ENCODE measurements at places on chromosomes 12 and 14.

DNA sequence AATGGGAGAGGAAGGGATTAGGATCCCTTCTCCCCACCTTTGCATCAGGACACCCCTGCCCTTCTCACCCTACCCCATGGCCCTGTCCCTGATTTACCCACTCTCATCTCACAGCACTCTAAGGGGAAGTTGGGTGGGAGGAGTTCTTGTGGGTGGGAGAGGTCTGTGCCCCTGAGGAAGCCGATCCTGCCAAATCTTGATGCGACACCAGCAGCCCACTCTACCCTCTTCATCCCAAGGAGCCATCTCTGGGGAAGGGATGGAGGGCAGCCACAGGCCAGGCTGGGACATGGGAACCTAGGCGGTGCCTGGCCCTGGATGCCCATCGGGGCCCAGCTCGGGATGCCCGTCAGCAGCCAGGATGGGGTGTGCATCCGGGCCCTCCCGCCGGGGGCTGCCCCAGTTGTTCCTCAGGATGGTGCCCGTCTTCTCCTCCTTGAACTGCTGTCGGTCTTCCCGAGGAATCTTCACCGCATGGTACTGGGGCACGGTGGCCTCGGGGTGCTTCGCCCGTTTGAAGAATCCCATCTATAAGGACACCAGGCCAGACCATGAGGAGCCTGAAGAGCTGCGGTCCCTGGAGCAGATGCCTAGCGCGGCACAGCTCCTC lies 22.8 kb downstream of the ITGA7 start:
- DNase-seq = no peak

DNA sequence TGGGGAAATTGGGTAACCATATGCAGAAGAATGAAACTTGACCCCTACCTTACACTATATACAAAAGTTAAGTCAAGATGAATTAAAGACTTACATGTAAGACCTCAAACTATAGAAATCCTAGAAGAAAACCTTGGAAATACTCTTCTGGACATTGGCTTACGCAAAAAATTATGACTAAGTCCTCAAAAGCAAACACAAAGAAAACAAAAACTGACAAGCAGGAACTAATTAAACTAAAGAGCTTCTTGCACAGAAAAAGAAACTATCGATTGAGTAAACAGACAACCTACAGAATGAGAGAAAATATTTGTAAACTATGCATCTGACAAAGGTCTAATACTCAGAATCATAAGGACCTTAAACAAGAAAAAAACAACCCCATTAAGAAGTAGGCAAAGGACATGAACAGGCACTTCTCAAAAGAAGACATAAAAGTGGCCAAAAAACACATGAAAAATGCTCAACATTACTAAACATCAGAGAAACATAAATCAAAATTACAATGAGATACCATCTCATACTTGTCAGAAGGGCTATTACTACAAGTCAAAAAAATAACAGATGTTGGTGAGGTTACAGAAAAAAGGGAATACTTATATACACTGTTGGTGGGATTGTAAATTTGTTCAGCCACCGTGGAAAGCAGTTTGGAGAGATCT lies 37.0 kb upstream of the CFAP54 start:
- no peak for DNase-seq

GRCh38 chr12:99261256-99261655 lies 386.3 kb upstream of the GARIN6 start:
- DNase-seq = no peak

DNA sequence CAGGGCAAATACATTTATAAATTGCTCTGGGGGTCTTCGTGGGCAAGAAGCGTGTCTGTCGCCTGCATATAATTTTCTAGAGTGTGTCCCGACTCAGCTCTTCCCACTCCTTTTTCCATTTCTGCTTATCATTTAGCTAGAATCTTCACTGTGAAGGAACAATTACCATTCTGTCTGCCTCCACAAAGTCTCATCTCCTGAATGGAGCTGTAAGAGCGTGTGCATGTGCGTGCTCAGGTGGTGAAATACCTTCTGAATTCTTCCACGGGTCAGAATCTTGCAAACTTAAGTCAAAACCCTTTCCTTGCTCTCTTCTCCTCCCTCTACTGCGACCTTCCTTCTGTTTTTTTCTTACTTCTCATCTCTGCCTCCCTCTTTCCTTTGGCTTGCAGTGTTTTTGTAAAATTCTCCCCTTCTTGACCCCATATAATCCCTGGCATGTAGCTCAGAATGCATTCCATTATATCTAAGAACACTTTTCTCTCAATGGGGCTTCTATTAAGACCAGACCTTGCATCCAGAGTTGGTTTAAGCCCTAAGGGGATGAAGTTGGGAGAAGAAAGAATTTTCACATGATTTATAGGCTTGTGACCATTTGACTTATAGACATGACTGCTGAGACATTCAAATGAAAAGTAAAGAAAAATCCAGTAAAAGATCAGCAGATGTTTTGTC lies 25.0 kb upstream of the GSG1 start:
- DNase-seq = no peak

GRCh38 chr12:109500406-109501185 lies 23.2 kb downstream of the UBE3B start:
- no peak for DNase-seq

GRCh38 chr14:20429801-20430669 lies 5.9 kb downstream of the KLHL33 start:
- no peak for DNase-seq

DNA sequence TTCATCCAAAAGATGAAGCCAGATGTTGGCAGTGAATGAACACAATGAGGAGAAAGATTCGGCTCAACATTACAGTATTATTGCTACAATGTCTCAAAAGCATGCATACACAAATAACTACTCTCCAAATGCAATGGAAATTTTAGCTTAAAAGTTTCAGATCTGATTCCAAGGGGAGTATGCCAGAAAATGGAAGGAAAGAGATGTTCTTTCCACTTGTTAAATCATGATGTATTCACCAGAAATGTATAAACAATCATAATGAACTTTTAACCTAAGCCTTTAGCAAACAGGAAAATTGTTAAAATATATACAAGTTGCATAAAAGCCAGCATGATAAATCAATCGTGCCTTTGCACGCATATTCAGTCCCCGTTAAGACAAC lies 62.1 kb downstream of the SH2B3 start:
- DNase-seq = no peak

DNA sequence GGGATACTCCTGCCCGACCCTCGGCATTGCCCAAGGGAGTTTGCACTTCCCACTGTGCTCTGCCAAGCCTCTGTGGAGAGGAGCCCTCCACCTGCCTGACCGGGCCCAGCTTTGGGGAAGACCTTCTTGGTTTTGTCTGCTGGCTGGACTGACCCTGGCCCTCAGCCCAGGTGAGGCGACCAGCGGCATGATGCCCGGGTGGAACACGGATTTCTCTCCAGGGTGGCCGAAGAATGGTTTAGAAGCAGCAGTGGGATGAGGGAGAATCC lies 15.6 kb downstream of the ZBTB42 start:
- no peak for DNase-seq

DNA sequence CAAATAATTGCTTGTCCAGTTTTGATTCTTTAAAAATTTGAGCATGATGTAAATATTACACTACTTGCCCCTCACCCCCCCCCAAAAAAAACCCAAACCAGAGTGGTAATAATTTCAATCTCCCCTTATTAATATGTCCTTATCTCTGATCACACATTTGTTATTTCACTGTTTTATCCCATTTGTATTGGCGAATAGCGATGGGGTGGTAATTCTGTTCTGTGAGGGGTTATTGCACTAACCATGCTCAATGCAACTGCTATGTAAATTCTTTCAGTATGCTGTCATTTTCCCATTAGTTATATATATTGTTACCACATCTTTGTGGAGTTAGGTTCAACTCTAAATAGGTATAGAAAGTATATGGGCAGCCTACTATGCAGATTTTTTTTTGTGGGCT lies 1.1 kb downstream of the RIMKLB start:
- no peak for DNase-seq

GRCh38 chr14:26593357-26593756 lies 4.5 kb downstream of the NOVA1 start:
- DNase-seq = no peak

Measured in NCI-H460 (cell line).